ENCODE measurements at places on chromosomes 1 and 21.

DNA sequence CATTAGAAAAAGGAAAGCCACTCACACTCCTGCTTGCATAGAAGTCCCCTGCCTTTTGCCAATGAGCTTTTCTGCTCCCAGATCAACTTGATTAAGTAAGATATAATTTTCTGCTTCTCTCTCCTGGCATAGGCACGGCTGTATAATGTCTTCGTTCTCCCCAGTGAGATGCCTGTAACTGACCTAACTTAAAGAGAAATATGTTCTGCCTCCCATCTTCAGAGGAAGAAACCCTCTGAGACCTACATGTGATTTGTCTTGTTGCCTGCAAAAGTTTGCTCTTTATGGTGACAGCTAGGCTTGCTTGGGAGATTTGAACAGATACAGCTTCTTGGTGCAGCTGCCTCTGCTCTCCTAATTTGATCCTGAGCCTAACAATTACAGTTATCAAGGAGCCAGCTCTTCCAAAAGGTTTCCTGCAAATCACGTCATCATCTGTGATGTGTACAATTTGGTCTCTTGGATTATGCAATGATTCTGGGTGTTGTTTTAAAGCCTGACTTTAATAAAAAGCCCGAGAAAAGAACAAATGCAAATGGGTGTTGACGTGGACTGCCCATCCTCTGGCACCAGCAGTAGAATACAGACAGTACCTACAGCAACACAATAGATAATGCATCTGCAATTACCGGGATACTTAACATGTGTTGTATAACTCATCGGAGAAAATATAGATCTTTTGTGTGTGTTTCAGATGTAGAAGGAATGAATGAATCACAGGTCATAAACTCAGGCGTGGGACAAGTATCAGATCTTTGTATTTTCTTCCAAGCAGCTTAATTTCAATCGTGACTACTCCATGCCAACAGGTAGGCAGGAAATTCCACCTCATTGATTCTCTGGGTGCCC lies 76.2 kb upstream of the KAZN start:
- peak; percentile 79 for DNase-seq

- no peak for DNase-seq
Observed at GRCh38 chr1:209390764-209391163, 192.8 kb upstream of the CAMK1G start.

DNA sequence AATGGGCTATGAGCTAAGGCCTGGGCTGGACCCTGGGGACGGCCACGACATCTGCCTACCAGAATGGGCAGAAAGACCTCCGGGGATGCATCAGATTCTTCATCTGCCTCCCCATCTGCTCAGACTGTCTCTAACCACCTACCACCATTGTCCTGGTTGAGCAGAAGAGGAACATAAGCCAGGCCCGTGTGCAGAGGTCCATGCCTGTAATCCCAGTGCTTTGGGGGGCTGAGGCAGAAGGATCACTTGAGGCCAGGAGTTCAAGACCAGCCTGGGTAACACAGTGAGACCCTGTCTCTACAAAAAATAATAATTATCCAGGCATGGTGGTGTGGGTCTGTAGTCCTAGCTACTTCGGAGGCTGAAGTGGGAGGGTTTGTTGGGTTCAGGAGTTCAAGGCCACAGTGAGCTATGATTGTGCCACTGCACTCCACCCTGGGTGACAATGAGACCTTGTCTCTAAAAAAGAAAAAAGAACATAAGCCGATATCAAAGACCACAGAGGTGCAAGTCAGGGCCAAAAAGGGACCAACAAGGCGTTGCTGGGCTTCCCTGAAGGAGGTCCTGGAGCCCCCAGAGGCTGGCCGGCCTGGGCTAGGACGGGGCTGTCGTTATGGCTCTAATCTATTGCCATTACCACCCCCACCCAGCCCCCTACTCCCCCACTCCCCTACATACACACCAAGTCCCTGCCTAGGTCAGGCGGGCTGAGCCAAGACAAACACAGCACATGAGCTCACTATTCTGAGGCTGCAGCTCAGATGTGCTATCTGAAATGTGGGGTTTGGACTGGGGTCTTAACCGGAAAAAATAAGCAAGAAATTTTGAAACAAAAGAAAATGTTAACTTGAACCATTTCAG lies 239.2 kb upstream of the RAB4A start:
- DNase-seq: no peak

GRCh38 chr1:229913489-229913888 lies 153.5 kb upstream of the GALNT2 start:
- DNase-seq: no peak

GRCh38 chr1:180851995-180852887 lies 60.5 kb upstream of the KIAA1614 start:
- DNase-seq: no peak

GRCh38 chr1:29808141-29808995 lies 572.0 kb downstream of the PTPRU start:
- no peak for DNase-seq

GRCh38 chr1:93575621-93576284 lies 105.9 kb downstream of the BCAR3 start:
- DNase-seq: peak; percentile 44

- DNase-seq: no peak
Observed at GRCh38 chr21:34911360-34911759, 137.7 kb downstream of the RUNX1 start.

- DNase-seq: no peak
Observed at GRCh38 chr1:179728271-179728670, 14.8 kb upstream of the FAM163A start.

- DNase-seq: peak; percentile 68
Observed at GRCh38 chr1:116375887-116376728, 3.1 kb downstream of the ATP1A1 start.

Data from fibroblast of upper back skin (primary cell).